H9 (cell line): ENCODE measurements at places on chromosomes 12 and 14.
A peak's percentile ranks its signal among the peaks of the same experiment; 100 is the strongest.

DNA sequence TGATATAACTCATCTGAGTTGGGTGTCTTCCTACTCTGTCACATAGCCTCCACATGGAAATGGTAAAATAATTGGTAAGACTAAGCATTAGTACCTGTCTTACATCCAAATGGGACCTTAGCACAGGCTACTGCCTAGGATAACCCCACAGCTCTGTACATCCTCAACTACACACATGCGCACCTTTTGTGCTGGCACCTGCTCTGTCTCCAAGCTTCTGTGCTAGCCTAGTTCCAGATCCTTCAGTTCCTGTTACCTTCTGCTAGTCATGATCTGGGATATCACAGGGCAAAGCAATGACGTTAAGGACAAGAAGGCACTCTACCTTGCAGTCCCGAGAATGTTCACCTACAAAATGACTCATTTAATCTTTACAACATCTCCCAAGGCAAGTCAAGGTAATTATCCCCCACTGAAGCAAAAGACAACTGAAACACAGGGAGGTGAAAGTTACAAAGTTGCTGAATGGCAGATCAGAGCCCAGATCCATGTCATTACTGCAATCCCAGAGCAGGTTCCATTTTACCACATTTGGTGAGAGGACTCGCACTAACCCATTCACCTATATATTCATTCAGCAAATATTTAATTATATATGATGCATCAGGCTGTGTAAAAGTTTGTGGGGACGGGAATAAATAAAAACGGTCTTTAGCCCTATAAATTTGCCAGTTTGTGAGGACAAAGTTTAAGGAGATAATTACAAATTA is 61.7 kb downstream of the PPM1H start:
- DNase-seq: no peak

DNA sequence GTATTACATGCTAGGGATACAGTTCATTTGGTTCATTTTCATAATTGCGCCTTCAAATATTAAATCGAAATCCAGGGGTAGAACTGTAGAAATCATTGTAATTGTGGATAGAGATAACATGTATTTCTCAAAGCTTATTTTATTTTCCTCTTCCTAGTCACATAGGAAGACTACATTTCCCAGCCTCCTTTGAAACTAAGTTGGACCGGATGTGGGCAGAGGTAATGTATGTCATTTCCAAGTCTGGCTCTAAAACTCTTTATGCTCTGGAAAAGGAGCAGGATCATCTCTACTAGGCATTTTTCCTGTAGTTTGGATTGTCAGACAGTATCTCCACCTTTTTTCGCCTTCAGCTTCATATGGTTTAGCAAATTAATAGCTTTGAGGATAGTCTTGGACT is 70.1 kb upstream of the CRY1 start:
- DNase-seq: no peak

- no peak for DNase-seq
These were observed 51.7 kb downstream of the SLC25A47 start for GRCh38 chr14:100374876-100375265.

- DNase-seq: peak; percentile 80
These were observed 142.8 kb downstream of the PAWR start for GRCh38 chr12:79547735-79548609.

DNA sequence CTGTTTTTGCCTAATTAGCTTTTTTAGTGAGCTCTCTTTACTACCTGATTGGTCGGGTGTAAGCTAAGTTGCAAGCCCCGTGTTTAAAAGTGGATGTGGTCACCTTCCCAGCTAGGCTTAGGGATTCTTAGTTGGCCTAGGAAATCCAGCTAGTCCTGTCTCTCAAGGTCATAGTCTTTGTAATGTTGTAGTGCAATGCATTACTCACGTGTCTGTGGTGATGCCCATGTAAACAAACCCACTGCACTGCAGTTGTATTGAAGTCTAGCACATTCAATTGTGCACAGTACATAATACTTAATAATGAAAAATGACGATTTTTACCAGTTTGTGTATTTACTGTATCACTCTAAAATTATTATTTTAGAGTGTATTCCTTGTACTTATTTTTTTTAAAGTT is 335.5 kb downstream of the NUAK1 start:
- DNase-seq: no peak

DNA sequence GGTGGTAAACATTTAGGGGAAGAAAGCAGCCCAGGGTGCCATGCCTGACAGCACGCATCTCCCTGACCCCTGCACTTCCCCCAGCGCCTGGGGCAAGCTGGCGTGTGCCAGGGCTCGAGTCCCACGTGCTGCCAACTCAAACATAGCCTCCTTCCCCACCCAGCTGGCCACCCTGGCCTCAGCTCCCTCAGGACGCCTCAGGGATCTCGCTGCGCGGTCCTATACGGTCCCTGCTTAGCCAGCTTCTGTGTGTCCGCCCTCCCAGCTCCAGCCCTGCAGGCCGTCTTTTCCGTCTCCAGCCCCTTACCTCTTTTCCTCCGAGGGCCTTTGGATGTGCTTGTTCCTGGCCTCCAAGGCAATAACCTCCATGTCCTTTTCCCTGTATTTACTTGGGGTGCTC is 71.0 kb downstream of the TESC start:
- DNase-seq: peak; percentile 27

DNA sequence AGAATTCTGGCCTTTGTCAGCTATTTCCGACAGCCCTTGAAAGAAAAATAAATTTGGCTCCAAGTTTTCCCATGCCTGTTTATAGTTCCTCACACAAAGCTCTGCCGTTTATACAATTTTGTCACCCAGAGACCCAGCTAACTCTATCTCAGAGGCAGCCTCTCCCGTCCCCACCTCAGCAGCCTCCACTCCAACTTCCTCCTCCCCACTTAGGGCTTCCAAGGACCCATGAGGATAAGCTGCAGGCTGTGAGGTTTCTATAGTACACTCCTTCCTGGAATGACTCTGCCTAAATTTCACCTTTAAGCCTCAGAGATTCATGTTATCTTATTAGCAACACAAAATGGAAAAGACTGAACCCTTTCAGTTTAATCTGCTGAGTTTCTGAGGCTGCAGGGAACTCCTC is 71.8 kb downstream of the TTC9 start:
- DNase-seq: no peak

GRCh38 chr12:104219361-104219892 is 3.8 kb downstream of the TXNRD1 start:
- DNase-seq: no peak

DNA sequence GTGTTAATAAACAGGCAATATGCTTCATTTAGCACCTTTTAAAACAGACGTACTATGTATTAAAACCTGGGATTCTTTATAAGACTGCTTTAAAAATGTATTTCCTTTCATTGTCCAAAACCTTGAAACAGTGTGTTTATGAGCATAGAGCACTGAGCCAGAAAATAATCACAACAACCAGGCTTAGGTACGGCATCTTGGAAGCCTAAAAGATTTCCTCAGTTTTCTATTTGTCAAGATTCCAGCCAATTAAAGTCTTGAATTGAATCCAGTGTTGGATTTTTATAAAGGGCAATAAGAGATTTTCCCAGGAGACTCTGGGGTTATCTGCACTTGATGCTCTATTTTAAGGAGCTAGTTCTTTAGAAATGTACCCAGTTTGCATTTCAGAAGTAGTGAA is 80.3 kb downstream of the GRIP1 start:
- DNase-seq: no peak

DNA sequence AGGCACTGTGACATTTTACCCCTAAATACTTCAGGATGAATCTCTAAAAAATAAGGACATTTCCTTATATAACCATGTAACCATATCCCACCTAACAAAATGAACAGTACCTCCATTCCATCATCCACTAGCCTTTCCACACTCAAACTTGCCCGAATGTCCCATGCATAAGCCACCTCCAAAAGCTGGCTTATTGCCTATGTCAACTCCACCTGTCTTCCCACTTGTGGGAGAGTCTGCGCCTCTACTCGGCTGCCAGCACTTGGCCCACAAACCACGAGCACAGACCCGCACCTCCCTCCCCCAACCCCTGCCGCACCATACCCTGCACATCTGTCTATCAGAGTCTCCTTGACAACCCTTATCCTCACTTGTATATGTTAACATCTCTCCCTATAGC is 165.8 kb downstream of the CALM1 start:
- DNase-seq: no peak

GRCh38 chr12:96986883-96987523 is 79.9 kb downstream of the NEDD1 start:
- no peak for DNase-seq
